ENCODE measurements at places on chromosomes 5 and 9. TPM values are rescaled to one million over a fixed set of nuclear protein-coding genes. Genes with fewer than 3 reads are reported as not detected.

DNA sequence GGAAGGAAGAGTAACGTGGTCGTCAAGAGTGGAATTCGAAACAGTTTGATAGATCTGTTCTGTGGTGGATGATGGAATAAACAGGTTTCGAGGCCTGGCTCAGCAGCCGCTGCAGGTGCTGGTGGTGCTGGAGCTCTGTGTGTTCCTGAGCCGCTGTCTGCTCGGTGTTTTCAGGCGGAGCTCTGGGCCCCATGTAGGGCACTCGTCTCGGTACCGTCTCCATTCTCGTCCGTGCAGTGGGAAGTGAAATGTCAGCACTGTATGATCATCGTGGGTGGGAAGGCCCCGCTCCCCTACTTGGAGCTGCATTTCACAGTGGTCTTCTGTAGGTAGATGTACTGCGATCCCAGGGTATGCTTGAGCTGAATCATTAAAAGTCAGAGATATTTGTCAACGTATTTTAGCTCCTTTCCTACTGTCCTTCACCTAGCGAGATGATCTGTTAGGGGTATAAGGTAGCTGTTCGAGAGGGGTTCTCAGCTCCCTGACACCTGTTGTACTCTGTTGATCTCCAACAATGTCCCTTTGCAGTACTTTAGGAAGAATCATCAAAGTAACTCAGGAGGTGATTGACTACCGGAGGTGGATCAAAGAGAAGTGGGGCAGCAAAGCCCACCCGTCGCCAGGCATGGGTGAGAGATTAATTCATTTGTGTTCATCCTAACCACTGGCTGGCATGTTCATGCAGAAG is 35.9 kb downstream of the TENT4A start:
- no peak for DNase-seq

DNA sequence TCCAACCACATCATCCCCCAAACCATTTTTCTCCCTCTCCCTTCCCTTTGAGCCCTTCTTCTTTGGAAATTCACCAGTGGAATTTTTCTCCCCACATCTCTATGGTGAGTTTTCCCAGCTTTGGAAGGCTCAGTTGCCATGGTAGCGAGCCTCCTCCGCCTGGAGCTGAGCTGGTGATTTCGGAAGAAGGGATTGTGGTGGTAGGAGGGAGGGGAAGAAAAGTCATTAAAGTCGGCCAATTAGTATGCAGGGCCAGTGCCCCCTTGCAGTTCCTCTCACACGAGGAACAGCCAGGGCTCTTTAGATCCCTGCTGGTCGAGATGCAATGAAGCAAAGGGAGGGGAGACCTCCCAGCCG is 322.0 kb downstream of the NTRK2 start:
- no peak for DNase-seq

DNA sequence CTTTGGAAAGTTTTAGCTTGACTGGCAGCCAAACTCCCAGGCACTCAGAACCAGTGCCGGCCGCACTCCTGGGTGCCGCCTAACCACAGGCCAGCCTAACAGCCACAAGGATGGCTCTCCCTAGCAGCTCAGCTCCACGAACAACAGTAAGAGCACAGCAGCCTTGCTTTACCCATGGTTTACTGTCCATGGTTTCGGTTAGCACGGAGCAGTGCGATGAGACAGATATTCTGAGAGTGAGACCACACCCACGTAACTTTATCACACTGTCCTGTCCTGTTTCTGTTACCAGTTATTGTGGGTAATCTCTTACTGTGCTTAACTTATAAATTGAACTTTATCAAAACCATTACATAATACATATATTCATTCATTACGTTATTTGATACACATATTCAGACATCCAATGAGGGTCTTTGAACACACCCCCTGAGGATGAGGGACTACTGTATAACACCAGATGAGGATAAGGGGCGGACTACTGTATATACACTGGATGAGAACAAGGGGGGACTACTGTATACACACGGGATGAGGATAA is 12.4 kb downstream of the CLPTM1L start:
- no peak for DNase-seq

DNA sequence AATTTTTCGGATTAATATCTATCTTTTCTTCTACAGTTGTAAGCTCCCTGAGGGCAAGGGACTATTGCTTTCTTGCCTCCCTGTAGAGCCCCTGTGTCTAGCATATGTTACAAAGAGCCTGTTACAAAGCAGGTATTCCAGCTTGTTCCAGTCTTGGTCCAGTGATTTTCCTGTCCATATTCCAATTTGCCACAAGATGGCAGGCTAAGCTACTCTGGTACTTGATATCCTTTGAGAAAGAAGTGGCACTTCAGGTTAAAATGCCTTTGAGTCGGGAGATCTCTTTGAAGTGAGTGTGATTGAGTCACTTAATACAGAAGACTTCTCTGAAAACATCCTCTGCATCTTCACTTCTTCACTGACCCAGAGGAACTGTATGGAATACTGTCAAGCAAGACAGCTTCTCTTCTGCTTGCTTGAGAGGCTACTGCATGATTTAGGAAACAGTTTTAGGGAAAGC is 24.5 kb downstream of the CAVIN4 start:
- DNase-seq, result no peak

ENG gene
- total RNA-seq, result 23.5 TPM

INSL4 gene
- not detected for total RNA-seq

AIF1L gene
- total RNA-seq, result 1.8 TPM

ZNF484 gene
- total RNA-seq, result 7.2 TPM
